ENCODE measurements at places on chromosomes 7 and 10.

- DNase-seq, result no peak
Observed at GRCh38 chr7:9939176-9939575, 1034.5 kb upstream of the PHF14 start.

GRCh38 chr10:33133557-33133956, 175.5 kb upstream of the ITGB1 start:
- no peak for DNase-seq

DNA sequence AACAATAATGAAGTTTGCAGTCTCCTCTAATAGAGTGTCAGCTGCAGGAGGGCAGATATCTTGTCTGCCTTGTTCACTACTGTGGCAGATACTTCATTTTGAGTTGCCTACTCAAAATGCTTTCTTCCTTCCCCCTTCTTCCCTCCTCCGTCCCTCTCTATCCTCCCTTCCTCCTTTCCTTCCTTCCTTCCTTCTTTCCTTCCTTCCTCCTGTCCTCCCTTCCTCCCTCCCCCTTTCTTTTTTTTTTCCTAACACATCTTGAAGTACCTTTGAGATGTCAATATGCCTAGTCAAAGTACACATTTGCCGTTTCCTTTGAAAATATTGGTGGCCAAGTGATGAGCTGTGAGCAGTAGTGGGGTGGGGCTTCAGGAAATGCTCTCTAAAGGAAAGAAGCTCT, 18.7 kb upstream of the ST7 start:
- no peak for DNase-seq

DNA sequence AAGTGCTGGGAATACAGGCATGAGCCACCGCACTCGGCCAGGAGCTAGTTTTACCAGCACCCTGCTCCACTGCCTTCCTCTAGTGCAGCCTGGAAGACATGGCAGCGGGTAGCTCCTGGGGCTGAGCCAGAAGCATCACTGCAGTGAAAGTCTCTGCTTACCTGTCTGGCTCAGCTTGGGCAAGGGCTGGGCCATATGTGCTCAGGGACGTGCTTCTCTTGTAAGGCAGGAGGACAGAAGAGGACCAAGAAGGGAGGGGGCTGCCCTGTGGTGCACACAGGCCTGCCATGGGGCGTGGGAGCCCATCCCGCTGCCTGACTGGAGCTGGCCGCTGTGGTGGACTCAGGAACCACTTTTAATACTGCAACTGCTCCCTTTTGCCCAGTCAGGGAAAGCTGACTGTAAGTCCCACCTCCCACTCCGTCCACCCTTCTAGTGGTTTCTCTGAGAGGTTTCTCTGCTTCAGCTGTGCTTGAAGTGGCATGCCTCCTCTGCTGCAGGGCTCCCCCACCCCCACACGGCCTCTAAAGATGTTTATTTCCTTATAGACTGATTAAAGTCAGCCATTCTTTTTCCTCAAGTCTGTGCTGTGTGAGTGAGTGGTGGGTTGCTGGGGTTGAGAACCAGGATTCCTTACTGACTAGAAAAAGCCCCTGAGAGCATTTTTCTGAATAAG, 25.3 kb upstream of the C10orf95 start:
- DNase-seq, result no peak

GRCh38 chr10:31701546-31701945, 227.1 kb downstream of the ARHGAP12 start:
- no peak for DNase-seq

DNA sequence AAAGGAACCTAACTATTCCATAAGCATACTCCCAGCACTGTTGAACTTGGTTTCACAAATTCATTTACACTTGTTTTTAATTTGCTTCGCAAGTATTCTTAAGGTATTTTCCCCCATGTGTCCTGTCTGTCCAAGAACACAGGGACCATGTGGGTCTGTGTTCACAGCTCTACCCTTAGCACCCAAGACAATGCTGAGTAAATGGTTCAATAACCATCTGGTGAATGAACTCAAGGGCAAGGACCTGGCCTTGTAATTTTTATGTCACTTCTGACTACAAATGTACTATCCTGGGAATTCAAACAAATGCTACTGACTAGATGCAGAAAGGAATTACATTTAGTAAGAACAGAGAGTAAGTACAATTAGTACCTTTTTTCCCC, 43.0 kb upstream of the SLIT1 start:
- no peak for DNase-seq

DNA sequence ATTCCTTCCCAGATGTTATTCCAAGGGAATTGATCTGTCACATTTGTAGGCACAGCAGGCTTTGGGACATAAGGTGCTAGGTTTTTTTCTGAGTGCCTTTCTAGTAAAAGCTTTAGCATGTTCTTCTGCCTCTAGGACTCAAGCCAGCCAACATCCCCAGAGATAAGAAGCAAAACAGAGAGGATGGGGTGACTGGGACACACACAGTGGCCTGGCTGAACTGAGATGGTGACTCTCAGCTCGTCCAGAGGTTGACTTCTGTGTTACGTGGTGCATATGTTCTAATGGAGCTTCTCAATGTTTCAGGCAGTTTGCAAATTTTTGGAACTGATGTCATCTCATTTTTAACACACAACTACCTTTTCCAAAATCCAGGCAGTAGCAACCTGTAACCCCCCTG, 188.1 kb upstream of the CELF2 start:
- no peak for DNase-seq

DNA sequence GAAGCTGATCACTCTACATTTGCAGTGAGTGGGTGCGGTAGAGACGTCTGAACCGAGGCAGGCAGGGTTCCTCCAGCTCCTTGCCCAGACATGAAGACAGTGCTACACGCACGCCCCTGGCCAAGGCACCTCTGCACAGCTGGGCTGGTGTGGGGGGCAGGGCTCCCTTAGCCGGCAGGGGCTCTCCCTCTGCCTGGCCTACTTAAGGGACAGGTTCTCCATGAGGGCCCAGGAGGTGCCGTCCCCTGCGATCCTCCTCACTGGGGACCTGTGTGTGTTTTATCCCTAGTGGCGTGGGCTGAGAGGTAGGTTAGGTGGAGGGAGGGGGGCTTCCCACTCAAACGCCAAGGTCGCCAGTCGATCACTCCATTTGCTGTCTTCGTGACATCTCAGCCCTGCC, 35.3 kb downstream of the IL15RA start:
- DNase-seq, result no peak

- DNase-seq, result no peak
Observed at GRCh38 chr10:100979791-100980272, 7.5 kb downstream of the MRPL43 start.

GRCh38 chr7:34322841-34323240, 335.2 kb upstream of the NPSR1 start:
- no peak for DNase-seq

GRCh38 chr10:34407324-34407805, 407.7 kb downstream of the PARD3 start:
- no peak for DNase-seq

DNA sequence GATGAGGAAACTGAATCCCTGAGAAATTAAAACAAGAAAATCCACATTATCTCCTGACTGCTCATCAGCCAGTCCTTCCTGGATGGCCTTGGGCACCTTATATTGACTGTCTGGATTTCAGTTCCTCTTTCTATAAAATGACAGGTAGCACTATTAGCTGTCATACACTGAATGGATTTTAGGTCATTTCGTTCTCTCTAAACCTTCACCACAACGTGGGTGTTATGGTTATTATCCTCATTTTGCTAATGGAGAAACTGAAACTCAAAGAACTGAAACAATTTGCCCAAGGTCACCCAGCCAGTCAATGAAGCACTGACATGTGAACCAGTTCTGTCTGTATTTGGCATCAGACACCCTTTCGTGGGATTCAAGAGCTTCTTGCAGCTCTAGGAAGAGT, 193.8 kb downstream of the CYP26A1 start:
- DNase-seq, result no peak

DNA sequence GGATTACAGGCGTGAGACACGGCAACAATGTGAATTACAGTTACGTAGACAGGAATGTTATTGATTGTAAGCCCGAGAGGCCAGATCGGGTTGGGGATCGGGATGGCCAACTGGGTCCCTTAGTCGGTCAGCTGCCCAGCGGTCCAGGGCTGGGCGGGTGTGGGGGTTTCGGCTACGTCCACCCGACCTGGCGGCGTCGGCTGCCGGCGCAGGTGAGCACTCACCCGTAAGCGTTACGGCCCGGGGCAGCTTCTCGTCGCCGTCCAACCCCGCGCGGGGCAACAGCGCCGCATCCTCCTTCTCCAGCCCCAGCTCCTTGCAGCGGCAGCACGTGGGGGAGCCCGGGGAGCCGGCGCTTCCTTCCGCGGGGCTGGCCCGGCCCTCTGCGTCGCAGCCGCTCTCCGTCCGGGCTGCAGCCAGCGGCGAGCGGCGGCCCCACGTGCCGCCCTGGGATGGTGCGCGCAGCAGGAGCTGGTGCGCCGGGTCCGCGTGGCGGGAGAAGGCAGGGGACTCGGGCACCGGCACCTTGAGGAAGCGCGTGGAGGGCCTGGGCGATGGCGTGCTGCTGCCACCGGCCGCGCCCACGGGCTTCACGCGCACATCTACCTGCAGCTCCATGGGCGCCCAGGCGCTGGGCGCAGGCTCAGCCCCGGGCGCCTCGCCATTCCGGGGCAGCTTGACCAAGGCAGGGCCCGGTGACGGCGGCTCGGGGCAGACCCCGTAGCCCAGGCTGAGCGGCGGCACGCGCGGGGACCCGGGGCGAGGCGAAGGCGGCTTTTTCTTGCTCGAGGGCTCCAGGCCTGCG, 609 bp downstream of the KLRG2 start:
- no peak for DNase-seq

- DNase-seq, result no peak
Observed at GRCh38 chr7:144937199-144937598, 101.3 kb upstream of the TPK1 start.

GRCh38 chr7:139265673-139266072, 34.6 kb downstream of the UBN2 start:
- no peak for DNase-seq

- DNase-seq, result no peak
Observed at GRCh38 chr10:33655921-33656320, 321.5 kb upstream of the NRP1 start.

DNA sequence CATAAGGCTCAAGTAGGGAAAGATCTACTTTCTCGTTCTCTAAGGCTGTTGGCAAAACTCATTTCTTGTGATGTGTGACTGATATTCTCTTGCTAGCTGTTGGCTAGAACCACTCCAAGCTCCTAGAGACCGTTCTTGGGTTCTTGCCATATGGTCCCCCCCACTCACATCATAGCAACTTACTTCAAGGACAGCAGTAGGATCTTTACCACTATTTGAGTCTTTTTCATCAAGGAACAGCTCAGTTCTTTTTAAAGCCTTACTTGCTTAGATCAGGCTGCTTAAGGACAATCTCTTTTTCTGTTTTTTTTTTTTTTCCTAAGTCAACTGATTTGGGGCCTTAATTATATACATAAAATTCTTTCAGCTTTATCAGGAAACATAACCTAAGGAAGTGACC, 251.1 kb downstream of the GPR37 start:
- no peak for DNase-seq

DNA sequence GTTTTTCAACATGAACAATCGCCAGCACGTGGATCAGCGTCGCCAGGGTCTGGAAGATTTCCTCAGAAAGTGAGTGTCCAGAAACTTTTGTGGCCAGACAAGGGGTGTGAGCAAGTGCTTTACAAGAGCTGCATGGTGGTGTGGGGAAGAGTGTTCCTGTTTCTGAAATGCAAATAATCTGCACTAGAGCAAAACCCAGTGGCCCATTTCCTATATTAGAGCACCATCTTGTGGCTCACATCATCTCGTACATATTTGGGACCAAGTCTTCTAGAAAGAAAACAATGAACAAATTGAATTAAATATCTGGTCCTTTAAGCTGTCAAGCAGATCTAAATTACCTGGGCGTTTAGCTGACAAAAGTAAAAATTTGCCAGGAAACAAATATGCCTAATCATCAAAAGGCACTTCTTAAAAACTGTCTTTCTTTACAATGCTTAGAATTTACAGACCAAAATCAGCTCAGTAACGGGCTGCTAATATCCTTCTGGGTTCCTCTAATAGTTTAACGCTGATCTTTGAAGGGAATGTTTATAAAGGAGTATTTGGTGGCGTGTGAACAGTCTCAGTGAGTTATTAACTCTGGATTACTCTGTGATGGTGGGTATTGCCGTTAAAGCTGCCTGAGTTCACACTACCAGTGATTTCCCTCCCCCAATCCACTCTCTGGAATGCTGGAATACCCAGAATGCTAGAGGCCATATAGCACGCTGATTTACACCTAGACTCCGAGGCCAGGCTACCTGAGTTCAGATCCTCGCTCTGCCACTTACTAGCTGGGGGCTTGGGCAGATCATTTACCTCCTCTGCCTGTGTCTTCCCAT, 73.6 kb downstream of the SNX10 start:
- peak; percentile 67 for DNase-seq

DNA sequence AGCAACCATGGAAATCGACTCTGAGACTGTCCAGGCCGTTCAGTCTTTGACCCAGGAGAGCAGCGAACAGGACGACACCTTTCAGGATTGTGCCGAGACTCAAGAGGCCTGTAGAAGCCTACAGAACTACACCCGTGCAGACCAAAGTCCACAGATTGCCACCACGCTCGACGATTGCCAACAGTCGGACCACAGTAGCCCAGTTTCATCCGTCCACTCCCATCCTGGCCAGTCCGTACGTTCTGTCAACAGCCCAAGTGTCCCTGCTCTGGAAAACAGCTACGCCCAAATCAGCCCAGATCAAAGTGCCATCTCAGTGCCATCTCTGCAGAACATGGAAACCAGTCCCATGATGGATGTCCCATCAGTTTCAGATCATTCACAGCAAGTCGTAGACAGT, 82.0 kb upstream of the SAMD8 start:
- DNase-seq, result no peak

- DNase-seq, result no peak
Observed at GRCh38 chr7:6628045-6628444, 9.1 kb upstream of the ZNF316 start.

GRCh38 chr10:21687266-21688008, 153.4 kb downstream of the MLLT10 start:
- DNase-seq, result no peak

- DNase-seq, result no peak
Observed at GRCh38 chr7:120785095-120785494, 72.8 kb downstream of the TSPAN12 start.

- DNase-seq, result no peak
Observed at GRCh38 chr10:35554461-35555056, 50.6 kb upstream of the GJD4 start.

DNA sequence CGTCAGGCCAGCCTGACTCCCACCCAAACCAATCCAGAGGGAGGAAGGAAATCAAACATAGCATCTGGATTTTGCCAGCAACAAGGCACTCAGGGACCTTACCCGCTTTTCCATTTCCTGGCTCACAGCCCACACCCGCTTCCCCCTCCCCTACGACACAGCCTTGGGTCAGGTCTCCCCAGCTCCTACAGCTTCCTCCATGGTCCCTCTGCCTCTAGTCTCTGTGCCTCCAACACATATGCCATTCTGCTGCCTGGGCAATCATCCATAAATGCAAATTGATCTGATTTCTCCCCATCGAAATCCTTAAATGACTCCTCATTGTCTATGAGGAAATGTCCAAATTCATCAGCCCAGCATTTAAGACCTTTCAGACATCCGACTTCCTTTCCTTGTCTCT, 53.2 kb upstream of the CUX1 start:
- no peak for DNase-seq

GRCh38 chr7:121385800-121386179, 10.3 kb downstream of the FAM3C start:
- DNase-seq, result no peak

- no peak for DNase-seq
Observed at GRCh38 chr10:69119896-69120295, 4.1 kb upstream of the VPS26A start.

- no peak for DNase-seq
Observed at GRCh38 chr10:117427356-117427755, 52.1 kb upstream of the PDZD8 start.

GRCh38 chr10:29372920-29373319, 84.0 kb downstream of the LYZL1 start:
- DNase-seq, result no peak
